Activated naive CD8-positive, alpha-beta T cell treated with anti-CD3 and anti-CD28 coated beads, Interleukin-2, amount 50 U/mL, for 16 hours (primary cell): ENCODE measurements at places on chromosomes 12 and 14.

DNA sequence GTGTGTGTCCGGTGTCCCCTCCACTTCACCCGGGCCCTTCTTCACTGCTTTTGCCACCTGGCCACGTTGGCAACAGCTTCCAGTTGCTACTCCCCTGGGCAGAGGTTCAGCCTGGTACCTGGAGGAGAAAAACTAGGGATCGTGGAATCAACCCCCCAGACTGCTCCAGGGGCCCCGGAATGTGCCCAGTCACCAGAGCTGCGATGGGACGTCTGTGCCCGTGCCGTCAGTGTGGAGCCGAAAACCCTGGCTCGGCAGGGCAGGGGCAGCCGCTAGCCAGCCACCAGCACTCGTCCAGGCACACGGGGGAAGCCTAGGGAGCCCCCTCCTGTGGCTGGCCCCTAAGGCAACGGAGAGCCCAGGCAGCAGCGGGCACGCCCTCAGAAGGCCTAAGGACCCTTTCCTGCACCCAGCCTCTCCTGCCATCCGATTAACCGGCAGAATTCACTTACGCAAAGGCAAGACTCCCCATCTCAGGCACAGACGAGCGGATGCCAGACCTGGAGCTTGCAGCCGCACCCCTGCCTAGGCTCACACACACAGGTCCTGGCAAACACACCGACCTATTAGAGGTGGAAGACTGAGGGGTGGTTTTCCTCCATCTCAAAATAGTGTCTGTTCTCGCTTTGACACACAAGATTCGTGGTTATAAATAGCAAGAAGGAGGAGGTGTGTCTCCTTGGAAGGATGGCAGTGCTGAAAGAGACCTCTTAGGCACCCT lies 62.6 kb downstream of the FBXL14 start:
- no peak for DNase-seq

DNA sequence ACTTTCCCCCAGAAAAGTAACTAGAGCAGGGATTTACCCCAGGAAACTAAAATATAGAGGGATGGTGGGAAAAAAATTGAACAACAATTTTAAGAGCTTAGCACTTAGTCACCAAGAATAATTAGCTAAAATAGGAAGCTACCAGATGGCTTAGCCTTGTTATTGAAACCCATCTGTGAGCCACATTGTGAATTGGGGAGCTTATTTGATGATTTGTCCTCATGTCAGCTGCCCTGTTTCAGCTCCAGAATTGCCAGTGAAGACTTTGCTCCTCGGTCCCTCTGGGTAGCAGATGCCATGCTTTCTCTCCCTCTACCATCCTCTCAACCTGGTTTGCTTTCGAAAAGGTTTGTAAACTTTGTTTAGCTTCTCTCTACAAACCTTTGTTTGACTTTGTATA lies 67.7 kb upstream of the PTHLH start:
- no peak for DNase-seq

DNA sequence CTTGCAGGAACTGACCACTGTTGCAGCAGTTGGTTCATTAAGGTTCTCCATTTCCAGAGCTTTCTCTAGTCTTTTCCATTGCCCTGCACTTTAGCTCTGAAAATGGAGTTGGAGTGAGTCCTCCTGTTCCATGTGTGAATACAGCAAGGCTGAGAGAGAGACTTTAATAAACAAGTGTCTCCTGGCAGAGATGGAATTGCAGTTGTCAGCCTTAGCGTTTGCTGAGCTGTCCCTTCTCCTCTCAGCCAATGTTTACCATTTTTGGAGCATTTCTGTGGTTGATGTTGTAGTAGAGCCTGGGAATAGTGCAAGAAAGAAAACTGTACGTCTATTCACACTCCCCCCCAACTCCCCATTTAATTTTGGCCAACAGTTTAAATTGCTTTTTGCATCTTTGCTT lies 7.5 kb upstream of the MANSC4 start:
- DNase-seq = no peak

DNA sequence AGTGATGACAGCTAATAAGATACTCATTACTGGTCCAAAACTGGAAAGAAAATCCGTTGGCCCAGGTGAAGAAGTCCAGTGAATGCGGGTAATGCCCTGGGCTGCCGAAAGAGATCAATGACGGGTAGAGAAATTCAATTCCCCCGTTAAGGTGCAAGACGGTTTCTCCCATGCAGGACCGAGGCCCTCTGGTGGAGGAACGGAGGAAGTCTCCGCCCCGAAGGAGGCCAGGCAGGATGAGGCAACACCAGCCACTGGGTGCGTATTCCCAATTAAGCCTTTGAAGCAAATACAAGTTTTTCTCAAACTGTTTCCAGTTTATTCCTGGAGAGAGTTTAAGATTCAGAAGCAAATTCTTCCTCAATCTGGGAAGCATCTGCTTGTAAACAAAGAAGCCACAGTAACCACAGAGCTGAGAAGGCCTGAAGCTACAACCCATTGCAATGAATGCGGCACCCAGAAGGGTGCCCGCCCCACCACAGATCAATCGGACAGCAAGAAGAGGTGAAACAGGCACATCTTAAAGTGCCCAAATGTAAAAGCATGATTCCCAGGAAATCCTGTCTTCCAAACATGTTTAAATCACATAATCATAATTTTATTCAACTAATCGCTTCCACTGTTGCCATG lies 118.5 kb downstream of the TTC7B start:
- peak; percentile 65 for DNase-seq

DNA sequence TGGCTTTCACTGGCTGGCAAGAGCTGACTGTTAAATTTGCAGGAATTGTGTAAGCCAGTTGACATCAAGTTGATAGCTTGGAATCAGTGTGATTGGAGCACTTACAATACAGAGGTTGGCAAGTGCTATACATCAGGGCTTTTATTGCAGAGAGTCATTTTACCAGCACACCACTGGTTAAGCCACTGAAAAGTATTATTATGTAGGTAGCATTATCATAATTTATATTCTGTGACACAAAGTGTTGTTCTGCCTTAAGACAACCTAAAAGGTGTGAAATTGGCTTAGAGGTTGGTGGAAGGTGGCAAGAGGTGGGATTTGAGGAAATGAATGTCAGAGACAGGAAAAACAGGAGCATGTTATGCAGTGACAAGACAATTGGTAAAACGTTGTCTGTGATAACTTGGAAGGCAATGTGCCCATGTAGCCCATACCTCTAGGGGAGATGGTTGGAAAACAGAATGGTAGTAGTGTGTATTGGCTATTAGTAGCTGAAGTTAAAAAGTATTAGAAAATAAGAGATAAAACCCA lies 172.9 kb upstream of the PRICKLE1 start:
- DNase-seq = no peak

DNA sequence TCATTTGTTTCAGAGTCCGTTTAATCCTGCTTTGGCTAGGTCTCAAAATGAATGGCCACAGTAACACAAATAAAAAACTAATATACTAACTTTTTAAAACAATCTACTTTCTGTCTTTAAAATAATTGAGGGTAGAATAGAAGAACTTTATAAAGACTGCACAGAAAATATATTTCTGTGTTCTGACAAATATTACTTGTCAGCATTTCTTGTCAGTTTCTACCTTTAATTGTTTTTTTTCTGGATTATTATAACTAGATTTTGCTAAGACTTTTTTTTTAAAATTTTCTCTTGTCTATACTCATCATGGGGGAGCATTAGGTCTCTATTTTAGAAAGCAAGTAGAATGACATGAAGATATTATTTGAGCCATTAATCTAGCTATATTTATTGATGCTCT lies 86.2 kb downstream of the RAD52 start:
- no peak for DNase-seq

GRCh38 chr12:46368138-46368537 lies 4.4 kb downstream of the SLC38A2 start:
- DNase-seq = no peak

DNA sequence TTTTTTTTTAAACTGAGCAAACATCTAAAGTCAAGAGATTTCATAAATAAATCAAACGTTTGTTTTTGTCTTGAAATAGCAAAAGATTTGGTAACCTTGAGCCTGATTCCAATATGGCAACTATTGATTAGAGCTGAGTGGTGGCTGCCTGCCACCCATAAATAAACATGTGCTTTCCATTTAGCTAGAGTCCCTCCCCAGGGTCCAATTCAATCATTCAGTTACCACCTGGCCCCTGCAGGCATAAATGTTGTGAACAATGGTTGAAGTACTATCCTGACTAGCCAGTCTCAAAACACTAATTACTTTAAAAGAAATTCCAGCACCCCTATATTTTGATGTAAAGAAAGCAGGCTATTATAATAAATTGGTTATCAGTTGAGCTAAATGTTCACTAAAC lies 129.7 kb upstream of the GRIP1 start:
- no peak for DNase-seq

- no peak for DNase-seq
Observed at GRCh38 chr12:89481213-89481914, 43.2 kb downstream of the GALNT4 start.

GRCh38 chr12:127966331-127966730 lies 300.6 kb upstream of the TMEM132C start:
- DNase-seq = no peak

DNA sequence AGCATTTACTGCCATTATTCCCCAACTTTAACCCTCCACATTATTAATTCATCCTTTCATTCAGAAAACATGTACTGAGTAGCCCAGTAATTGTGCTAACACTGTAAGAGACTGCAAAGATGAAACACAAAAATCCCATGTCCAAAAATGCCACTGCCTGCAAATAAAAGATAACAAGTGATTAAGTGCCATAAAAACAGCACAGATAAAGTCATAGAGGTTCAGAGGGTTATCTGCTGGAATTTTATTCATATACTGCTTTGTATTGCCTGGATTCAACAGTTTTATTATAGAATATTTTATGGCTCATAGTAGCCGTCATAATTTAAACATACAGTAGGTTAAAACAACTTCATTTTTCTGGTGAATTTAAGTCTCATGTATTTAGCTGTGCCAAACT lies 177.9 kb downstream of the KICS2 start:
- no peak for DNase-seq

DNA sequence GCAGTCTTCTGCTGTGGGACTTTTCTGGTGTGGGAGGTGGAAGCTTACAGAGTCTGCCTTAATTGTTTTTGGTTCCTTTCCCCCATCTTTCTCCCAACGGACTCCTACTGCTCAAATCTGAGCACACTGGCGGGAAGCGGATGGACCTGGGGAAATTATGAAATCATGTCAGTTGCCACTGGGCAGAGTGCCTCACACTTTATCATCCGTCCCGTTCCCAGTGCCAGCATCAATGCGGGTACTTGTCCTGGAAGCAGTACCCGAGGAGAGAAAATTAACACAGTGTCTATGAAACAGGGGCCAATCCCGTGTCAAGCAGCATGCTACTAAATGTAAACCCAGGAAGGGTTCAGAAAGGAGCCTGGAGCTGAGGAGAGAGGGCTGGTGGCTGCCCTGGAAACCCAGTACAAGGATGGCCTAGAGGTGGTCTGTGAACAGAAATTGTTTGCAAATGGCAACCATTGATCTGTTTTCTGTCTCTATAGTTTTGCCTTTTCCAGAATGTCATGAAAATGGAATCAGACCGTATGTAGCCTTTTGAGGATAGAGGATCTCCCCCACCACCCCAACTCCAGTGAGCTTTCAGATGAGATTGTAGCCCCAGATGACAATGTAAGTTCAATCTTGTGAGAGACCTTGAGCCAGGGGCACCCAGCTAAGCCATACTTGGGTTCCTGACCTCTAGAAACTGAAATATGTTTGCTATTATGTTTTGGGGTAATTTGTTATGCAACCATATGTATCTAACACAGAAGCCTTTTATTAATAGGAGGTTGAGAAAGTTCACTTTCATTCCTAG lies 908 bp upstream of the CDKL1 start:
- DNase-seq = no peak

- no peak for DNase-seq
Observed at GRCh38 chr14:99573436-99574098, 30.4 kb downstream of the CCDC85C start.

DNA sequence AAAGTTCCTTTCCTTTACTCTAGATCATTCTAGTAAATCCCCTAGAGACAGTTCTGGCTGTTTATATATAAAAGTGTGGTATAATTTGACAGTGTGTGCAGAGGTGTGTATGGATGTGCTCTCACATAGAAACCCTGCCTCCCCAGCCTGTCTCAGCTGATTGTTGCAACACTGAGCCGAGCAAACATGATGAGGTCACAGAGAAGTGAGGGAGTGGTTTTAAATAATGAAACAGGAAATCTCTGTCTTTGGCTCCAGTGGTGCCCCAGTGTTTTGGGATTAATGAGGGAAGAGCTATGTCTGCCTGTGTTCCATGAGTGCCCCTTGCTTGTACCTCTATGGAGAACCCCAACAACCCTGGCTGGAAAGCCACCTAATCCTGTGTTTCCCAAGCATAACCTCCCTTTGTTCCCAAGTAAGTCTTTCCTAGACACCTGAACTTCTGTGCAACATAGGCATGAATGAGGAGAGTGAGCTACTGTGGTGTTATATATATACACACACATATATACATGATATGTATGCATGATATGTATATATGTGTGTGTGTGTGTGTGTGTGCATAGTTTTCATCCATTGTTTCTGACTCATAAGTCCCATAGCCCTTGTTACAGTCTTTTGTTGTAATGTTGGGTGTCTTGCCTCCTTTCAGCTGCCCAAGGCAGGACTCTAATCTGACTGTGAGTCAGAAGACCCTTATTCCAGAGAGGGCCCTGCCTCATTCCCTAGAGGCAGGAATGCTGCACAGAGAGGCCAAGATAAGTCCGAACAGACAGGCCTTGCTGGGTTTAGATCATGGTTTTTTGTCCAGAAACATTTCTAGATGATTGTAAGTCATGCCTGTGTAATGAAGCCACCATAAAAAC lies 18.0 kb downstream of the TRAF3 start:
- no peak for DNase-seq

DNA sequence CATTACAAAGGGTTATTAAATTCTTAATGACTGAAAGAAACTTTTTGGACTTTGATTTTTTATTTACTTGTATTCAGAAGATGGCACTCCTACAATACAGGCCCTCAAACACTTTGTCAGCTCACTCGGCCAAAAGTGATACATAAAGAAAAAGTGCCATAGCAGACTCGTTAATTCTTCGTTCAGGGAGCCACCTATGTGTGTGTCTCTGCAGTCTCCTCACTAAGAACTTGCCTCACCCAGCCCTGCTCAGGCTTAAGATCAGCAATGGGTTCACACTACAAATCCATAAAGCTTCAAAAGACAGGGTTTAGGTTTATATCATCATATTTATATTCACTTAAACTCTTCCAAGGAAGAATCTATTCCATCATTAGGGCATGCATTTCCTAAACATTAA lies 11.5 kb downstream of the DCP1B start:
- no peak for DNase-seq

- no peak for DNase-seq
Observed at GRCh38 chr12:1130571-1130970, 139.5 kb downstream of the ERC1 start.

DNA sequence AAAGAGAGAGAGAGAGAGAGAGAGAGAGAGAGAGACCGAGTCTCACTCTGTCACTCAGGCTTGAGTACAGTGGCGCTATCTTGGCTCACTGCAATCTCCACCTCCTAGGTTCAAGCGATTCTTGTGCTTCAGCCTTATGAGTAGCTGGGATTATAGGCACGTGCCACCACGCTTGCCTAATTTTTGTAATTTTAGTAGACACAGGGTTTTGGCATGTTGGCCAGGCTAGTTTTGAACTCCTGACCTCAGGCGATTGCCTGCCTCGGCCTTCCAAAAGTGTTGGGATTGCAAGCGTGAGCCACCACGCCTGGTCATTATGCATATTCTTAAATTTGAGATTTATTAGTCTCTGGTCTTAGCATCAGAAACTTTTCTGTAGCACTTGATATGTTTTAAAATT lies 317.9 kb upstream of the ATP2B1 start:
- DNase-seq = no peak
